ENCODE measurements at places on chromosomes 7 and 10. TPM values are rescaled to one million over a fixed set of nuclear protein-coding genes. Genes with fewer than 3 reads are reported as not detected.

The COPS6 gene
- 76.2 TPM for total RNA-seq

DNA sequence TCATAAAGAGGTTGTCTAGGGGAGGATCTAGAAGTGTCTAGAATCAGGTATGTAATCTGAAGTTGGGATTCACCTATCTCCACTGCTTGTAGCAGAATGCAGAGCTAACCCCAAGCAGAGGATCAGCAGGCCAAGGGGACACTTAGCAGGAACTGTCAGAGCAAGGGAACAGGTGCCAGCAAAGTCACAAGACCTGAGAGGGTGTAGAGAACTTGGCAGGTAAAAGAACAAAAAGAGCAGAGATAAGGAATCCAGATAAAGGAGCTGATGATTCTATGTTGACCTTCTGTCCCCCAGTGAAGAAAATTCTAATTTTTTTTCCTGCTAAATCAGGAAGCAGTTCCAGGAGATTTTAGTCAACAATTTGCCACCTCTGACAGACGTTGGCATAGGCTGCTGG lies 91.4 kb upstream of the CCDC71L start:
- DNase-seq: no peak

- DNase-seq: no peak
Measured at GRCh38 chr7:47946581-47947354, 1.5 kb downstream of the PKD1L1 start.

The ADAM12 gene
- 2.2 TPM for total RNA-seq

DNA sequence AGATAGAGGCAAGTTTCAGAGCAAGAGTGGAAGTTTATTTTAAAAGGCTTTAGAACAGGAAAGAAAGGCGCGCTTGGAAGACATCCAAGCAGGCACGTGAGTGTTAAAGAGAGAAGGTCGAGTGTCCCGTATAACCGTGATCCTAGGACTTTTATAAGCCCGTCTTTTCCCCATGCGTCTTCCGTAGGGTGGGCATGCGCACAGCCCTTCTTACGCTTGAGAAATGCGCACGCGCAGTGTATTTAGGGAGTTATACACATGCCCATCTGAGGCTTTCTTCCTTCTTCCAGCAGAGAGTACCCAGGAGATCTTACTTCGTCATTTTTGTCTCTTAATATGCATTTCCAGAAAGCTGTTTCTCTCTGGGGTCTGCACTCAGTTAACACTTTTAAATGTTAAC lies 52.4 kb downstream of the CALD1 start:
- no peak for DNase-seq

The COL17A1 gene
- 0.95 TPM for total RNA-seq

GRCh38 chr7:141693082-141693481 lies 8.9 kb downstream of the DENND11 start:
- DNase-seq: no peak

DNA sequence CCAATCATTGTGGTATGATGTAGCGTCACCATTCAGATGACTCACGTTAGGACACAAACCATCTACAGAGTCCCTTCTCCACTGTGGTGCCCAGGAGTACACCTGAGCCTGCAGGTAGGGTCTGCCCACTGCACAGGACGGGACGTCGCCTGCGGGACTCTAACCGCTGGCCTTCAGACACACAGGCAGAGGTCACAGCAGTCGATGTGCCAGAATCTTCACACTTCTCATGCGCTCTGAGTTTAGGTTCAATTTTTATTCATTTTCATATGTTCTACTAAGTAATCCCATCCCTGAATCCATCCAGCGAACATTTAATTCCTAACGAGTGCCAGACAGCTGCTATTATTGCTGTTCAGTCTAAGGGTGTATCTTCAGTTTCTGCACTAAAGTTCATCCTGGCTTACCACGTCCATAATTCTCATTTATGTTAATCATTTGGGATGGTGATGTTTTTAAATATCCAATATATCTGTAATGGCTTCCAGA lies 73.3 kb downstream of the CXCL12 start:
- no peak for DNase-seq

- DNase-seq: no peak
Measured at GRCh38 chr7:44368885-44369284, 43.5 kb upstream of the CAMK2B start.

- no peak for DNase-seq
Measured at GRCh38 chr10:116138897-116139296, 134.1 kb downstream of the GFRA1 start.

The PRKAR2B gene
- 5.3 TPM for total RNA-seq

DNA sequence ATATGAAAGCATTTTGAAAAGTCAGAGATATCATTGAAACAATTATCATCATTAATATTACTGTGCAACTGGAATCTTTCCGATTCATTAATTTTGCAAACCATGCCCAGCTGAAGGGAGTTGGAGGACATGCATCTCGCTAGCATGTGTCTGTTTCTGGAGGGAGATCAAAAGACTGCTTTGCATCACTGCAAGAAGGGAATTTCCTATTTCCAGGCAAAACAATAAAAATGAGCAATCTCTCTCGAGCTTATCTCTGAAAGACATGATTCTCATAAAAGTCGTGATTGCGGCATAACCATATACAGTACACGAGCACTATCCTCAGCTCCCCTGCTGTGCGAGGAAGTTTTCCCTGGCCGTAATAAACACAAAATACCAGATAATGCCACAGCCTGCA lies 607.6 kb upstream of the DPP6 start:
- DNase-seq: no peak

The TRIM73 gene
- total RNA-seq: 2.5 TPM

DNA sequence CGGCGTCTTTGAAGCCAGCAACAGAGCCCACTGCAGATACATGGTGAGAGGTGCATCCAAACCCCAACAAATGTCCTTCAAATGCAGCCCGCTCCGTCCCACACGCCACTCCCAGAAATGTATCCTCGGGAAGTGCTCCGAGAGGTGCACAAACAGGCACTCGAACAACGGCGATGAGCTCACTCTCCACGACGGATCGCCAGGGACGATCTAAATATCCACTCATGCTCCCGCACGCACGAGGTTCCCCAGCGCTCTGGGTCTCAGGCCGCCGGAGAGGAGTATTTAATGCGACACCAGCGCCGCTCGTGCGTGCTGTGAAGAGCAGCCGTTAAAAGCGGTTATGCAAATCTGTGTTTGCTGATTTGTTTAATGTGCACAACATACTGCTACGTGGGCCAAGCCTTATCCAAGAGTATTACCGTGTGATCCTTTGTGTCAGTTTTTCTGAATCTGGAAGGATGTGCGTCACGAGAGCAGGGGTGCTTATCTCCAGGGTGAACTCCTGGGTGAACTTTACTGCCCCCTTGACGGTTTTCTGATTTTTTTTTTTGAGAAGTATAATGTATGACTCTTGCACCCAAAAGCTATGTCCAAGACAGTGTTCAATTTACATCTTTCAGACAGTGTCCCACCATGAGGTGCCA lies 48.5 kb upstream of the PPP2R2D start:
- DNase-seq: no peak

DNA sequence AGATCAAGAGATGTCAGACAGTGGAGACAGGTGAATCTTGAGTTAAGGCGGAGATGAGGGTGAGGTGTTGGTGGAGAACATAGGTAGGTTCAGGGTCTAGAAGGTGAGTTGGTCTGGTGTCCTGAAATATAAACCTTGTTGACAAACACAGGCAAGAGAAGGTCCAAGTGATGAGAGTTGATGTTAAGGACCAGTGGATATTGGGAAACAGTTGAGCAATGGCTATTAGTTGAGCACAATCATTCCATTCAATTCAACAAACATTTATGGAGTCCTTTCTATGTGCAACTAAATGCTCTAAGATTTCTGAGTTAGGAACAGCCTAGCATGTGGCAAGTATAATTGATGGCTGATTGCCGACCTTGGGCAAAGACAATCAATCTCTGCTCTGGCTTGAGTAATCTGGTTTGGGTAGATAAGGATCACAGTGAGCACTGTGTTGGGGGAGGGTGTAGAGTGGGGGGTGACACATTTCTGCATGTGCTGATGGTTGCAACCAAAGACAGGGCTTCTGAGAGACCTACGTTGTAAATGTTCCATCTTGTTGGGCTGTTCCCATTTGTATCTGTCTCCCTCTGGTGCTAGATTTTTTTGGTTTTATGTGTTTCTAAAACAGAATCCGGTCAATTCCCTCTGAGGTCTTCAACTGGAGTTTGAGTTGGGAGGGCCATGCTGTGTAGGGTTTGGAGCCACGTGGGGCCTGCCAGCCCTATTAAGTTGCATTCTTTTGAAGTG lies 201.1 kb downstream of the BAMBI start:
- no peak for DNase-seq

DNA sequence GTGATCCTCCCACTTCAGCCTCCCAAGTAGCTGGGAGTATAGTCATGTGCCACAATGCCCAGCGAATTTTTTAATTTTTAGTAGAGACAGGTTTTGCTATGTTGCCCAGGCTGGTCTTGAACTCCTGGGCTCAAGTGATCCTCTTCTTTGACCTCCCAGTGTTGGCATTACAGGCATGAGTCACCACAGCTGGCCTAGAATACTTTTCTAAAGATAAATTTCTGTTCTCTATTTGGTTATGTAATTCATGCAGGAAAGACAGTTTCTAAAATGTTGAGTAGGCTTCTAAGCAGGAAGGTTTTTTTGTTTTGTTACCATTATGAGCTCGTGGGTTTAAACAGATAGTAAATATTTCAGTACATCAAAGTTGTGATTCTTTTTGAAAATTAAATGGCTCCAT lies 5.0 kb downstream of the RBAK start:
- no peak for DNase-seq

DNA sequence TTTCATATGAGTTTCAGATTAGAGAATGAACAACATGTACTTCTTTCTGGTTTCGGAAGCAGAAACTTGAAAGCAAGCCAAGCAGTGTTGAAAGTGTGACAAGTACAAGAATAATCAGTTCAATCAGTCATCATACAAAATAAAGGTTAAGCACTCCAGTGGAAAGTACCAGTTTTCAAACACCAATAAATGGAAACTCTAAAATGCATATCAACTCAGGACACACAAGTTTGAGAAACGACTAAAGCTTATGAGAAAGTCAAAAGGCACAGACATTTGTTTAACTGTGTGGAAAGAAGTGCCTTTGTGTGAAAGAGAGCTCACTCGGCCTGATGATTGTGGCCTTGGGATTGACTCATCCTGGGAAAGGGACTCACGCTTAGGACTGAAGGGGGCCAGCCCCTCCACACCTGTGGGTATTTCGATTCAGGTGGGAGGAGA lies 60.6 kb upstream of the AKR1C1 start:
- DNase-seq: peak; percentile 29

The RALA gene
- total RNA-seq: 9.8 TPM

- no peak for DNase-seq
Measured at GRCh38 chr7:94104301-94104700, 100.1 kb upstream of the BET1 start.

- no peak for DNase-seq
Measured at GRCh38 chr10:1802413-1802812, 65.1 kb upstream of the ADARB2 start.

DNA sequence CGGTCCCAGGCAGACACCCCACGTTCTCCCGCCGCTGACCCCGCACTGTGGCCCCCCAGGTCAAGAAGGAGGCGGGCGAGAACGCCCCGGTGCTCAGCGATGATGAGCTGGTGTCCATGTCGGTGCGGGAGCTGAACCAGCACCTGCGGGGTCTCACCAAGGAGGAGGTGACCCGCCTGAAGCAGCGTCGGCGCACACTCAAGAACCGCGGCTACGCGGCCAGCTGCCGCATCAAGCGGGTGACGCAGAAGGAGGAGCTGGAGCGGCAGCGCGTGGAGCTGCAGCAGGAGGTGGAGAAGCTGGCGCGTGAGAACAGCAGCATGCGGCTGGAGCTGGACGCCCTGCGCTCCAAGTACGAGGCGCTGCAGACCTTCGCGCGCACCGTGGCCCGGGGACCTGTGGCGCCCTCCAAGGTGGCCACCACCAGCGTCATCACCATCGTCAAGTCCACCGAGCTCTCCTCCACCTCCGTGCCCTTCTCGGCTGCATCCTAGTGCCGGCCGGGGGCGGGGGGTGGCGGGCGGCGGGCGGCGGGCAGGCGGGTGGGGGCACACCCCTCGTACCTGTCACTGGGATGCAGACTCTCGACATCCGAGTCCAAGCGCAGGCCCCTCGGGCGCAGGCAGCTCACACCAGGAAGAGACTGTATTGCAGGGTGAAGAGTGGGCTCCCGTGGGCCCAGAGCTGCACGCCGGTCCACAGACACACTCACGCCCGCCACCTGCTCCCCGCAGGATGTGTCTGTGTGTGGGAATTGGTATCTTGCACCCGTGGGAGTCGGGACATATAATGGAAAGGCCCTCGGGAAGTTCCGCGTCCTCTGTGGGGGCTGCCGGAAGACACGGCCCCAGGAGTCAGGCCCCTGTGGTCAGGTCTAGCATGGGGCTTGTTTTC lies 9.6 kb downstream of the MAFK start:
- DNase-seq: no peak

- no peak for DNase-seq
Measured at GRCh38 chr7:83852136-83852535, 203.2 kb upstream of the SEMA3E start.

The OR2A42 gene
- total RNA-seq: 0.49 TPM

The SLC18A2 gene
- total RNA-seq: 0.35 TPM

The KLF14 gene
- total RNA-seq: not detected

DNA sequence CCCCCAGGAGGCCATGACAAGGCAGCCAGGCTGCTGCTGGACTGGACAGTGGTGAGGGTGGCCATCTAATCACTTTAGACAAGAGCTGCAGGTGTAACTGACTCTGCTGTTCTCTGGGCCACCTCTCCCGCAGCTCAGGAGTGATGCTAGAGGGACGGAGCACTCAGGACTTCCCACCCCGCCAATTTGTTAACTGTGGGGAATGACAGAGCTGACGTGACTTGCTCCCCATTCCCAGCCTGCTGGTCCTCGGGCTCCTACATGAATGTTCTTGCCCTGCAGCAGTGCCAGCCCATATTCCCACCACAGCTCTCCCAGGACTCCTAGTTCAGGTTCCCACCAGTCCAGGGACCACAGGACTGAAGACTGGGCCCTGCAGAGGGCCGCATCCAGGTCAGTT lies 16.7 kb upstream of the NPFFR1 start:
- DNase-seq: no peak

The GPR26 gene
- not detected for total RNA-seq

DNA sequence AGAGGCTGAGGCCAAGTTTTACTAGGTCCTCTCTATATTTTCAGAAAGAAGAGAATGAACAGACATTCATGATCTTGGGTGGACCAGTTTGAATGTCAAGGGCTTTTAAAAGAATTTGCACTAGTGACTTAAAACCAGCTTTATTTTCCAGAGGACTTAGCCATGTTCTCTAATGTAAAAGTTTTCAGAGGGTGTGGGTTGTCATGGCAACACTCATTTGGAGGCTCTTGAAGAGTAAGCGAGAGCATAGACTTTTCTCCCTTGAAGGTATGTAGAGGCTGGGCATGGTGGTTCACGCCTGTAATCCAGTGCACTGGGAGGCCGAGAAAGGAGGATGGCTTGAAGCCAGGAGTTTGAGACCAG lies 61.1 kb downstream of the GATA3 start:
- no peak for DNase-seq

- no peak for DNase-seq
Measured at GRCh38 chr10:60138842-60139241, 232.5 kb upstream of the CCDC6 start.

DNA sequence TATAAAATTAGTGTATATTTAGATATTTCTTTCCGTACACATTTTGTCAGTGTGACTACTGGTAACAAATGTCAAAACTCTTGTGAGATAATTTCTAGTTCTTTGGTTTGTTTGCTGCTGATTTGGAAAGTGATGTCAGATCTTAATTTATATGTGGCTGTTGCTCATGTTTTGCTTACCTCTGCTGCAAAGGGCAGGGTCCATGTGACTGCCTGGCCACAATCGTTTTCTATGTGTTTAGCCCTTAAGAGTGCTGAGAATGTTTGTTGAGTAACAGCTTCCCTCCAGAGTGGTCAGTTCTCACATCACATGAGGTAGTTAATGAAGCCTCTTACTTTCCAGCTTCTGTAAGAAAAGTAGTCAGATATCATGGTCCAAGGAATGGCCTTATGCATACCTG lies 4.2 kb downstream of the NRBF2 start:
- DNase-seq: no peak

GRCh38 chr10:98208925-98209324 lies 59.1 kb downstream of the LOXL4 start:
- no peak for DNase-seq
